ENCODE measurements at places on chromosomes 1 and 21.
A peak's percentile ranks its signal among the peaks of the same experiment; 100 is the strongest.

GRCh38 chr1:173191011-173191705 is 16.0 kb downstream of the TNFSF4 start:
- peak; percentile 54 for DNase-seq

- peak; percentile 68 for DNase-seq
These were observed 10.7 kb downstream of the MR1 start for GRCh38 chr1:181044449-181044966.

GRCh38 chr1:97901017-97901658 is 19.7 kb downstream of the DPYD start:
- peak; percentile 77 for DNase-seq

GRCh38 chr1:51100264-51100880 is 1.7 kb upstream of the C1orf185 start:
- DNase-seq = no peak
